MG63 (cell line): ENCODE measurements at places on chromosomes 3 and 15. TPM values are rescaled to one million over a fixed set of nuclear protein-coding genes. Genes with fewer than 3 reads are reported as not detected.
A peak's percentile ranks its signal among the peaks of the same experiment; 100 is the strongest.

DNA sequence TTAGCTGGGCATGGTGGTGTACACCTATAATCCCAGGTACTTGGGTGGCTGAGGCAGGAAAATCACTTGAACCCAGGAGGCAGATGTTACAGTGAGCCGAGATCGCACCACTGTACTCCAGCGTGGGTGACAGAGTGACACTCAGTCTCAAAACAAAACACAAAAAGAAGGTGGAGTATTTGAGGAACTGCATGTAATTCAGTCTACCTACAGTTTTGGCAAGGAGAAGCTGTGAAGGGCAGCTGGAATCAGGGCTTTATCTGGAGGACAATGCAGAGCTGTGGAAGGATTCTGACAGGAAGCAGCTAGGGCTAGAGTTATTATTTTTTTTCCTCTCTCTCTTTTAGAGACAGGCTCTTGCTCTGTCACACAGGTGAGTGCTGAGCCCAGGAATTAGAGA lies 6.8 kb downstream of the H1-8 start:
- no peak for DNase-seq

- DNase-seq: no peak
These were observed 1.5 kb downstream of the ADCY5 start for GRCh38 chr3:123447416-123447748.

GRCh38 chr3:87313641-87314040 lies 37.3 kb upstream of the POU1F1 start:
- no peak for DNase-seq

UROC1 gene
- not detected in 2 replicates for total RNA-seq

ATP8B4 gene
- not detected in 2 replicates for total RNA-seq

- peak; percentile 80 for DNase-seq
These were observed 966 bp upstream of the PKM start for GRCh38 chr15:72231833-72232478.

- DNase-seq: no peak
These were observed 4.8 kb upstream of the ACAD9 start for GRCh38 chr3:128874481-128875180.

DNA sequence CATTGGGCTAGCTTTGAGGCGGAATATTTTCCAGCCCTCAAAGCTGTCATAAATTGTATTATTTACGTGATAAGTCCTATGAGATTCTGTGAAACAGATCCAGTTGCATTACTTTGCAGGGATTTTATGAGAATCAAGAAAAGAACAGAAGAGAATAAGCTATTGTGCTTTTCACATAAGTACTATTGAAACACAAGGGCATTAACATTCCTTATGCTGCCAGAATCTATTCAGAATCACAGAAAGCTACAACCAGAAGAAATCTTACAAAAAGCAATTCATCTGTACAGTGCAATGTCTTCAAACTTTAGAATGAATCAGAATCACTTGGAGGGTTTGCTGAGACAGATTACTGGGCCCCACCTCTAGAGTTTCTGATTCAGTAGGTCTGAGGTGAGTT lies 10.6 kb upstream of the CACNA1D start:
- DNase-seq: no peak

PLXNA1 gene
- total RNA-seq: 29.7 and 54.2 TPM in 2 replicates

CCR9 gene
- total RNA-seq: not detected in 2 replicates

TERC gene
- 149 and 154 TPM in 2 replicates for total RNA-seq

DNA sequence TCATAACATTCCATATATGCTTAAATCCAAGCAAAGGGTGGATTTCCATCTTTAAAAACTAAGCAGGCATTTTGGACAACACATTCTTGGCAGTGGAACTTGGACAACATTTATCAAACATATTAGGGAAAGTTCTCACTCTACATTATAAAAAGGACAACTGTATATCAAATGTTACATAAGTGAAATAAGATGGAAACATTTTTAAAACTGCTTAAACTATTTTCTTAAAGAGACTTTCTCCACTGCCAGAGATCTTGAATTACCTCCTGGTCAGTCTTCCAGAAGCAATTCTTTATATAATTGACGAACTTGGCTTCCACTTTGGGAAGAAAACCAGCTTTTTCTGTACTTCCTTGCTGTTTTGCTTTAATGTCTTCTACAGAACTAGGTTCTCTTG lies 109.3 kb downstream of the NEO1 start:
- DNase-seq: no peak

- DNase-seq: no peak
These were observed 81.9 kb upstream of the TGFBR2 start for GRCh38 chr3:30524357-30525040.
